Heart left ventricle (tissue), 16 donors: ENCODE measurements at places on chromosomes 6 and 20. TPM values are rescaled to one million over a fixed set of nuclear protein-coding genes. Genes with fewer than 3 reads are reported as not detected.

- no peak for DNase-seq
Measured at GRCh38 chr6:13331516-13332348, 3.4 kb upstream of the TBC1D7 start.

DNA sequence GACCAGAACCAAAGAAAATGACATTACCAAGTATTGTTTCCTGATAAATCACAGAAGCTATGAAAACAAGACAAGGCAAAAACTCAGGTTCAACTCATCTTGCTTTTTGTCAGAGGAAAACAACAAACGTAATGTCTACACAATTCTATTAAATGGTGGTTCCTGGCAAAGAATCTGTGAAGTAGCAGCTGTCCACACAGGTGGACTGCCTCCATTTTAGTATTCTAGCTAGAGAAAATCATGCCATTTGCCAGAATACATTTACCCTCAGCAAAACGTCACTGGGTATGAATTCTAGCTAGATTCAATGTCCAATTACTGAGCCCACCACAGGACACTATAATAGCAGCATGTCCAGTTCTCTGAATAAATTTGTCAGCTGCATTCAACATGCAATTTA, 125.4 kb downstream of the ADGRB3 start:
- DNase-seq, result no peak

DNA sequence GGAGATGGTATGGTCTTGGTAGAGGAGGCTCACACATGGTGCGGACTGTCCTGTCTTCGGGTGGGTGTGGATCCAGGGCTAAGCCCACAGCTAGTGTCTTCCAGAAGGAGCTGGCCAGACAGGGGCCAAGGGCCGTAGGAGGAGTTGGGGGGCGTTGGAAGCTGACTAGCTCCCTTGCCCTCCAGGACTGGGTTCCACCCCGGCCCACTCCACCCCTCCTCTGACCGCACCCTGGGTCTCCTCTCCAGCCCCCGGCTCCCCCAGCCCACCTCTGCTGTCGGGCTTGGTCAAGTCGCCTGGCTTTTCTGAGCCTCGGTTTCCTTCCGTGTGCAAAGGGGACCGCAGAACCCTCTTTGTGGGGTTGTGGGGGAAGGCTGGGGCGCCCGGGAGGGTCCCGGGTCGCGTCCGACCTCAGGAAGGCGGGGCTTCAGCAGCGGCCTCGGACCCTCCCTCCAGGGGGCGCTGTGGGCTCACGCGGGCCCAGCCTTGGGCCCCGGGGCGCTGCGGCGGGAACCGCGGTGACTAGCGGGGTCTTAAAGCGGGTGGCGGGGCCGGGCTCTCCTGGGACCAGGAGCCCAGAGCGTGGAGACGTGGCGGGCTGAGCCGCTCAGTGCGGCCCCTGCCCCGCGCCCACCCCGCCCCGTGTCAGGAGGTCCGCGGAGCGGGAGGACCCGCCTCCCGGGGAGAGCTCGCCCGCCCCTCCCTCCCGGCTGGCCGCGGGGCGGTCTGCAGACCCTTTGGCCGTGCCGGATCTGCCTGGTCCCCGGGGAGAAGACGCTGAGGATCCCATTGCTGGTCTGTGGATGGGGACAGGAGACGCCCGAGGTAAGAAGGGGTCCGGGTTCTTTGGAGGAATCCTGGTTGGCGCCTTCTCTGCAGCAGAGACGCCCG, 5.4 kb downstream of the NPBWR2 start:
- DNase-seq, result no peak

GRCh38 chr6:32604434-32604877, 14.8 kb upstream of the HLA-DRB1 start:
- no peak for DNase-seq

DNA sequence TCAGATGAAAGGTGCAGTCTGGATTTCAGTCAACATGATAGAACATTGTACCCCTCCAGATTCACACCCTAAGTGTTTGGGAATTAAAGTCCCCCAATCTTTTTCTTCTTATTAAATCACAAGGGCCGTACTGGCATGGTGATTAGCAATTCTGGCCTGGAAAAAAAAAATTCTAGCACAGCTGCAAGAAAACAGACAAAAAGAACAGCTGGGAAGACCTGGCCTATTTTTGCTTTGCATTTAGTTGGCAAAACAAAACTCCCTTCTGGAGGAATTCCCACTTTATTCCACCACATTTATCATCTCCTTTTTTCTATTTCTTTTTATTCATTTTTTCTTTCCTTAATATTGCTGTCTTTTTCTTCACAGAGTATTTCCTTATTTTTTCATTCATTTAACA, 39.8 kb upstream of the AKAP12 start:
- DNase-seq, result no peak

DNA sequence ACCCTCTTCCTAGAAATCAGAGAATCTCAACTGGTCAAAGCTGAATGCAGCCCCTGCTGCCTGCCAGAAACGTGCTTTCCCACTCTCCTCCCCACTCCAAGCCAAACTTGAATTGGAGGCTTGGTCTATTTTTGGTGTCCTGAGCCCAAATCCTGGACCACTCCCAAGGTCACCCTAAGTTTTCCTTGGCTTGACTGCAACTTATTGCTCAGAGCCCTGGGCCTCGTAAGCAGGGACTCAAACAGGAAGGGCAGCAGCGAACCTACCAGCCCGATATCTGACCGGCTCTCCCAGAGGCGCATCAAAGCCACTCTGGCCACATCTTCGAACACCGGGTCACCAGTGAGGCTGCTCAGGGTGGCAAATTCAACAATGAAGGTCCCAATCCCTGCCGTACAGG, 12.7 kb downstream of the EDEM2 start:
- no peak for DNase-seq

- DNase-seq, result no peak
Measured at GRCh38 chr20:24964506-24964840, 15.4 kb downstream of the CST7 start.

DNA sequence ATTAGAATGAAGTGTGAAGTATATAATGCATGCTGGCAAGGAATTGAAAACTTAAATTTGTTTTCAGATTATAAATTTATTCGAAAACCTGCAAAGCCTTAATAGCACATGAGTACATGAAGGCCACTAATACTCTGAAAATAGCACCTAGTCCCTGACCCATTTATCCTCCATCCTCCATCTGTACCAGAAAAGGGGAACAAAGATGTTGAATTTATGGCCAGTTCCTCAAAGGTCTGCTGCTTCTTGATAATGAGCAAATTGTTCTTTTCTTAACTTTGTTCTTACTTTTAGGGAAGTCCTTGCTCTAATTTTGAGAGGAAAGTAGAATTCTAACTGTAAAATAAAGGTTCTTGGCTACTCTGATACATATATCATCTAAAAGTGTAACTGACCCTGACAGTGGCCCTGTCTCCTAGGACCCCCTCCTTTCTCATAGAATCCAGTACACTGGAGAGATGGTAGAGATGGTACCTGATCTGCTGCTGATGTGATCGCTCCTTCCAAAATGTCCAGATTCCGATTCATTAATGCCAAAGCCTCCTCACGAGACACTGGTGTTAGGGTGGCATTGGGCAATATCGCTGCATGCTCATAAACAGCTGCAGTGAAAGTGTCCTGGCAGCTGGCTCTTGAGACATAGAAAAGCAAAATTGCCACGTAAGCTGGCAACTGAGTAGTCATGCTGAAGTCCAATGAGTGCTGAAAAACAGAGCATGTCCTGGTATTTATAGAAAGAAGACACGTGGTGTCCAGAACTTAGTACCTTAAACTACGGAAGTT, at the start of gene VNN1:
Gene VNN1, minus strand, starts transcription at position 704 of the 783 bp plus-strand sequence. Its CDS starts 20 bp downstream, at position 684.
- DNase-seq, result peak; percentile 15

- no peak for DNase-seq
Measured at GRCh38 chr6:11295969-11296368, 63.5 kb upstream of the NEDD9 start.

- peak; percentile 64 for DNase-seq
Measured at GRCh38 chr20:17570347-17571152, 675 bp downstream of the DSTN start.

- no peak for DNase-seq
Measured at GRCh38 chr6:87481931-87482330, 9.2 kb downstream of the SLC35A1 start.

Gene KCNK17
- 0.25 TPM for total RNA-seq
